ENCODE measurements at places on chromosomes 13 and 19.

- DNase-seq, result no peak
Observed at GRCh38 chr19:15453906-15454860, 4.4 kb upstream of the WIZ start.

GRCh38 chr19:55552620-55553019, 7.3 kb upstream of the SBK3 start:
- no peak for DNase-seq

- DNase-seq, result no peak
Observed at GRCh38 chr13:64347664-64348063, 2882.5 kb downstream of the PCDH9 start.

- DNase-seq, result no peak
Observed at GRCh38 chr13:94317063-94317491, 162.4 kb downstream of the DCT start.

- no peak for DNase-seq
Observed at GRCh38 chr19:57803594-57804325, 11.0 kb downstream of the ZNF552 start.

DNA sequence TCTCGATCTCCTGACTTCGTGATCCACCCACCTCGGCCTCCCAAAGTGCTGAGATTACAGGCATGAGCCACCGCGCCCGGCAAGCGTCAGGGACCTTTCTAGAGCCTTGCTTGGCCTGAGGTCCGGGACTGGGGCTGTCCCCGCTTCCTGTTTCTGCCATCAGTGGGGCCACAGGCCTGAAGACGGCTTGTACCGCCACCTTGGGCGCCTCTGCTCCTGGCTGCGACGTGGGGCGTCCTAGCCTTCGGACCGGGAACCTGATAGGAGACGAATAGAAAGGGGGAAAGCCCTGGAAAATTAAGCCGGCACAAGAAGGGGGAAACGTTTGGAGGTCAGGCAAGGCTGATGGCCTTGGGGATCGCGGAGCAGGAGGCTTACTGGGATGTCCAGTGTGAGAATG, 35.1 kb downstream of the RNF6 start:
- no peak for DNase-seq

DNA sequence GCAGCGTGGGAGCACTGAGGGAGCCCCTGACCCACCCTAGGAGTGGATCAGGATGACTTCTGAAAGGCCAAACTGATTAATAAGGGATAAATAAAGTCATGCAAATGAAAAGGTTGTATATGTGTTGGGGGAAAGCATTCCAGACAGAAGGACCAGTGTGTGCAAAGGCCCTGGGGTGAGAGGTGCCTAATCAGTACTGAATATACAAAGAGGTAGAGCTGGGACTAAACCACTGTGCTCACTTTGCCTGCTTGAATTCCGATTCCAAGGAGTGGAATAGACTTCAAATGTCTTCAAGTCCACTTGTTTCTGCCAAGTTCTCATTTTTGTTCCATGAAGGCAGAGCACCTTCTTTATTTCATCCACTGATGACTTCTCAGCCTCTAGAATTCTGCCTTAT, 32.6 kb upstream of the ADGRE1 start:
- no peak for DNase-seq
